ENCODE measurements at places on chromosomes 2 and 18.
A peak's percentile ranks its signal among the peaks of the same experiment; 100 is the strongest.

DNA sequence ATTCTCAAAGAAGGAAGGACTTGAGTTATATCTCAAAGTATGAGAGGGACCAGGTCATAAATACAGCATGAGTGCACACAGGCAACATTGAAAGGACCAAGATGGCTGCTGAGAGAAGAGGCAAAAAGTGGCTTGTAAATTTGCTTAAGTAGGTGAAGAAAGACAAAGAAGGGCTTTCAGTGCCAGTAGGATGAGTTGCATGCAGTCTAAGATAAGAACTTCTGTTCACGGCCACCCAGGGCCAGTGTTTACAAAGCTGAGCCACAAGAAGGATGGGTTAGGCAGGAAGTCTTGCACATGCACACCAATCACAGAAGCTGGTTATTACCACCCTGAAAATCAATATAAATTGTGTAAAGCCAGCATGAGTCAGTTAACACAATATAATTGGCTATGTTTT lies 3.1 kb upstream of the ABCB11 start:
- DNase-seq: no peak

DNA sequence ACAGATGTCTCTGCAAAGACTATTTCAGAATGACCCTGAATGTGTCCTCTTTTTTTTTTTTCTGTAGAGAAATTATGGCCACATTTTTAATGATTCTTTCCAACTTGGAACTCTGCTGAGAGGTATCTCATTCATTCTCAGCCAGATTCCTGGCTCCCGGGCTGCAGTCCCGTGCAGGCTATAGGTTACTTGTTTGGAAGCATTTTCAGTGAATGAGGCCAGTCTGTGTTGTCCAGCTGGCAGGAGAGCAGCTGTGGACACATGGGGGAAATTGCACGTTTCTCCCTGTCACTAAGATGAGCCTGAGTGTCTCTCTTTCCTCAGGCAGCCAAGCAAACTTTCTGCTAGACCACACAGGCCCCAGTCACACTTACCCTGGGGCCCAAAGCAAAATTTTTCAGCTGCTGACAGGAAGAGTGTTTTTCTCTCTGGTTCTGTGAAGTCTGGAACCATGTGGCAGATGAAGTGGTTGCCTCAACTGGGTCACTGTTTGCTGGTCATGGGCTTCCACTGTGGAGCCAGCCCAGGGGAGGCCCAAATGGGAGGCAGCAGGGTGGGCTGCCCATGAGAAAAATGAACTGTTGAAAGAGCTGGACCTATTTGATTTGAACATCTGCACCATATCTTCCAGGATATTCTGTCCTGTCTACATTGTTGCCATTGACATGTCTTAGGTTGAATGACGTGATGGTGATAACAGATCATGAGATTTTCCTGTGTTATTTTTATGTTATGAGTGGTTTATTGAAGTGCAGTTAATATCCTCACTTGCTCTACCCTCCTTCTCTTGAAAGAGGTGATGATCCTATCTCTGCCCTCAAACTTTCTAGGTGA lies 431.2 kb downstream of the LPIN1 start:
- peak; percentile 30 for DNase-seq

- peak; percentile 99 for DNase-seq
These were observed 391.5 kb upstream of the VWC2L start for GRCh38 chr2:214019229-214019972.

- DNase-seq: peak; percentile 4
These were observed 262.3 kb downstream of the TRIB2 start for GRCh38 chr2:12979066-12979465.

GRCh38 chr2:85724731-85725181 lies 29.0 kb upstream of the ATOH8 start:
- no peak for DNase-seq

DNA sequence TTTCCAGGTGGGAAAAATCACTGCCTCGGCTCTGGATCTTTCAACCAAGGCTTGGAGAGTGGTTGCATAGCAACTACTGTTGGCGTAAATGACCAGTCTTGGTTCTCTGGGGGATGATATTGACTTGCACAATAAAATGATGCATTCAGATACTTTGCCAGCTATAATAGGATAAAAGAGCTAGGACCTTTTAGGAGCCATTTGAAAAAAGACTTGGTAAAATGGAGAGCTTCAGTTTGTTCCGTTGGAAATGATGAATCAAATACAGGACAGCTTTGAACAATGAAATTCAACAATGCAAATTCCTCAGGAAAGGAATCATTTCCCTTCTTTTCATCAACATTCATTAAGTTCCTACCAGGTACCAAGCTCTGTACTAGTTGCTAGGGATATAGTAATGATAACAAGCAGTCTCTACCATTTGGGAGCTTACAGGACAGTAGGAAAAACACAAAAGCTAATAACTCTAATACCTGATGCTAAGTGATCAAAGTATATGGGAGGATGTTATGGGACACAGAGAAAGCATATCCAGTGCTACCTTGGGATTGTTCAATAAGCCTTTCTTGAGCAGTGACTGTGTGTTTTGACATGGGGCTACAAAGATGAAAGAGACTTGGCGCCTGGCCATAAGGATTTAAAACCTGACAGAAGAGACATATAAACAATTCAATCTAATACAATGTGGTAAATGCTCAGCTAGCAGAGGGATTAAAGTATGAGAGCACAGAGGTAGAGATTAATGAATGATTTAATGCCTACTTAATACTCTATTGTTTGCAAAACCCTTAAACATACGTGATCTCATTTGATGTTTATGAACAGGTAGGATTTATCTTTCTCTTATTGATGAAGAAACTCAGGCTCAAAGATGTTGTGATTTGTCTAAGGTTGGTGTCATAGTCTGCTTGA lies 110.7 kb downstream of the QPCT start:
- peak; percentile 72 for DNase-seq

GRCh38 chr2:60707750-60708371 lies 48.2 kb upstream of the PAPOLG start:
- peak; percentile 38 for DNase-seq

- DNase-seq: no peak
These were observed 12.3 kb downstream of the CTIF start for GRCh38 chr18:48551100-48551499.

DNA sequence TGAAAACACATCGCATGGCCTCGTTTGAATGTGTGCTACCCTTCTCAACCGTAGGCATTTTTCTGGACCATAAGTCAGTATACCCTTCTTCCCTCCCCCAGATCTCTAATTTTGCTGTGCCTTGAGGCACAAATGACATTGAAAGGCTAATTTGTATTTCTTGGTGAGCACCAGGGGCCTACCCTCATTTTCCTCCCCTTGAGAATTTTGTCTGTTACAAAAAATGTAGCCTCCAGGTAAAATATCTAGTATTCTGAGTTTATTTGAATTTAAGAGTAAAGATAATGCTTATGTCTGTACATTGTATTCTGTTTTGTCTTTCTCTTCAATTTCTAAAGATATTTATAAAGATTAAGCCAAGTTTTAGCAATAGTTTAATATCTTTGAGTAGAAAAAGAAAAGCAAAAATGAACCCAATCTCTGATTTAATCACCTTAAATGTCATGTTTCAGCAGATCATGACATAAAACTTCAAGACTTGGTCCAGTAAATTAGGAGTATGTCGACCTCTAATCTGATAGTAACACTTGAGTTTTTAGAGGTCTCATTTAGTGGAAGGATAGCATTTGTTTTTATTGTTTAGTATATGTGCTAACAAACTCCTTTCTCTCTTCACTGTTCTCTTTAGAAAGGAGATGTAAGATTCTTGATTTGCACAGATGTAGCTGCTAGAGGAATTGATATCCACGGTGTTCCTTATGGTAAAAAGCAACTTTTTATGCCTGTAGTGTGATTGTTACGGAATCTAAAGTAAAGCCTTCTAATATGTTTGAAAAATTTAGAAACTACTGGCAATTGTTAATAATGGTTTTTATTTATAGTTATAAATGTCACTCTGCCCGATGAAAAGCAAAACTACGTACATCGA lies 36.4 kb downstream of the DDX1 start:
- DNase-seq: no peak

DNA sequence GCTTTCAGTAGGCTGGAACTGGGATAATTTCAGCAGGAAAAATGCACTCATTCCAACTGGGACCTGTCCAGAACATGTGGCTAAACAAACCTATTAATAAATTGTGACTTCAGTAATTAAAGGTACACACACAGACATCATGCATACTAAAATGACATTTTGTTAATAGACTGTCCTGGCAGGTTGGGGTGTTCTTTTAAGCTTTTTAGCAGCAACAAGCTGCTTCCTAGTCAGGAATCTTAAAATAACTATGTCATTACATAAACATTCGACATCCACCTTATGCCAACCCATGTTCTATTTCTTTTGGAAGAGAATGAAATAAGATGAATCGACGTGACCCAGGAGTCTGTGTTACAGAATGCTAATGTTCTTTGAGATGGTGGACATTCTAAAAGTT lies 435.7 kb downstream of the TXNL1 start:
- DNase-seq: peak; percentile 10

DNA sequence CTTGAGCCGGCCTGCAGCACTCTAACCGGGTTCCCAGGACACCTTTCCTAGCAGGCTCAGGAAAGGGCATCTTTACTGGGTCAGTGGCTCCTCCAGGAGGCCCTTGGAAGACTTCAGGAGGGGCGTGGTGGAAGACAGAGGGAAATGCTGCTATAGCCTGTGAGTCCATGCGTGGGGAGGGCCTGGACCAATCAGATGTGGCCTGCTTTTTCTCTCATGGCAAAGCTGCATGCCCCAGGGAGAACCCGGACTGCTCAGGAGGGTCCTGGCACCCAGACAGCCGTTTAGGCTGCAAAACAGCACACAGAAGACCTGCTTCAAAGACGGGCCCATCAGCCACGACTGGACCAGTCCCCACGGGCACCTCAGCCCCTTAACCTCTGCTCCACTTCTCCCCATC lies 84.4 kb downstream of the EIPR1 start:
- no peak for DNase-seq

GRCh38 chr18:13240060-13240725 lies 21.6 kb downstream of the LDLRAD4 start:
- no peak for DNase-seq

GRCh38 chr2:176652300-176653182 lies 383.3 kb downstream of the MTX2 start:
- peak; percentile 74 for DNase-seq
